Uterus (tissue), 4 donors: ENCODE measurements at places on chromosomes 4 and X.

DNA sequence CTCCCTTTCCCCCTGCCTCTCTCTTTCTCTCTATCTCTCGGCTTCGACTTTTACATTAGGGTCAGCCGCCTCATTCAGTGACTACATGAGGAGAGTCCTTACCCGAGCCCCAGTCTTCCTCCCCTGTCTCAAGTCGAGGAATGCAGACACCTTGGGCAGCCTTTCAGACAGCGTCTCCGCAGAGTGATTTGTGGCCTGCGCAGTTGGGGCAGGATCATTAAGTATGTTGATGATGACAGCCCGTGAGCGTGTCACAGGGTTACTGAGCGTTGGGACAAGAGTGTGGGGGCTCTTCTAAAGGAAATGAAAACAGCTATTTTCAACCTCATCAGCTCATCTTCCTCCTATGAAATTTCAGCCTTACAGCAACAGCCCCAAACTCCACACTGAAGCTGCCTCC is 312.1 kb upstream of the GATB start:
- no peak overlapping the region for H3K27ac ChIP-seq
- H3K27me3 ChIP-seq = no peaks in the 10 kb centered on the region
- no peak overlapping the region for H3K4me3 ChIP-seq

- no peak for DNase-seq
- H3K4me1 ChIP-seq = no peaks in the 10 kb centered on the region
- no peaks in the 10 kb centered on the region for H3K27me3 ChIP-seq
- no peaks in the 10 kb centered on the region for H3K36me3 ChIP-seq
- no peak overlapping the region for H3K4me3 ChIP-seq
Measured at GRCh38 chrX:121169099-121170035, 122.0 kb downstream of the GLUD2 start.

DNA sequence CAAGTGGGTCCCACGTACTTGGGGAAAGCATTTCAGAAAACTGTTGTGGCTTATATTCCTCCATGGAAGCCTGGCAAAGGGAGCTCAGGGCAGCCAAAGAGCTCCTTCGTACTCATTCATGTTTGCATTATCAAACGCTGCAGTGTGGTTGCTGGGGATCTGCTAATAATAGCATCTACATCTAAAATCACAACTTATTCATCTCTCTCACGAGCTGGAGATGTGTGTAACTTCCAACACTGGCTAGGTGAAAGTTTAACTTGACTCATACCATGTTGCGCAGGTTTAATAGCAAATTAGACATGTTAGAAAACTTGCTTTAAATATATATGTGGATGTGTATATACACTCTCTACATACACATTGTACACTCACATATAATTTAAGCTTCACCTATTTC is 415.1 kb downstream of the AFF2 start:
- no peaks in the 10 kb centered on the region for H3K4me1 ChIP-seq
- H3K4me3 ChIP-seq = no peak overlapping the region
- H3K27ac ChIP-seq = no peak overlapping the region
- H3K36me3 ChIP-seq = no peaks in the 10 kb centered on the region

GRCh38 chrX:107978071-107978470 is 4.1 kb downstream of the TEX13B start:
- H3K36me3 ChIP-seq = no peaks in the 10 kb centered on the region
- no peak for DNase-seq
- no peak overlapping the region for H3K4me3 ChIP-seq
- no peak overlapping the region for H3K27ac ChIP-seq

DNA sequence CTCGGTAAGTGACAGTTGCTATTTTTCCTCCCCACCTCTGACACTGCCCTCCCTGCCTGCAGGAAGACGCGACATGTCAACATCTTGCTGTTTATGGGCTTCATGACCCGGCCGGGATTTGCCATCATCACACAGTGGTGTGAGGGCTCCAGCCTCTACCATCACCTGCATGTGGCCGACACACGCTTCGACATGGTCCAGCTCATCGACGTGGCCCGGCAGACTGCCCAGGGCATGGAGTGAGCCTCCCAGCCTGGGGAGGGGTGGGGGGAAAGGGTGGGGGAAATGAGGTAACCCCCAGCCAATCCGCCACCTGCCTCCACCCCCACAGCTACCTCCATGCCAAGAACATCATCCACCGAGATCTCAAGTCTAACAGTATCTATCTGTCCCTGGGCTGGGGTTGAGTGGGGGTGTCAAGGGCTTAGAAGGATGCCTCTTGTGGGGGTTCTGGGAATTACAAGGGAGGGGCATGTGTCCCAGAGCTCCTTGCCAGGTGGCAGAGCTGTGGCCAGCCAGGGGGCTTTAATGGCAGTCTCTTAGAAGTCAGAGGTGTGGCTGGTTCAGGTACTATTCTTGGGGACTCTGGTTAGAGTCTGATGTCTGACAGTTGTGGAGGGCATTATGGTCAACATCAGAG is 7.8 kb downstream of the ARAF start:
- H3K27ac ChIP-seq = no peak overlapping the region
- H3K4me1 ChIP-seq = no peaks in the 10 kb centered on the region
- no peak overlapping the region for H3K4me3 ChIP-seq

DNA sequence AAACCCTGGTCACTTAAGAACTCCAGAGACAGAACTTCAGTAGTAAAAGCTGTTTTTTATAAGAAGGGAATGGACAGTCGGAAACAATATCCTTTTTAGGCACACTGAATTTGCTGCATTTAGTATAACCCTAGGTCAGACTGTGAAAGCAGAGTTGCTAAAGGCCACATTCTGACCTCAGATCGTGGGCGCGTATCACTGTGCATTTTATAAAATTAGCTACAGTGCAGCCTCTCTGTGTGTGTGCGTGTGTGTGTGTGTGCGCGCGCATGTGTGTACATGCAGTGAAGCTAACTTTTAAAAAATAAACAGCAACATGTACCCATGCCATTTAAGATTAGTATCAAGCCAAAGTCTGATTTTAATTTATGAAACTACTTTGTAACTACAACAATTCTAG is 8.0 kb downstream of the ZNF827 start:
- H3K27me3 ChIP-seq = no peaks in the 10 kb centered on the region
- no peak overlapping the region for H3K4me3 ChIP-seq
- no peaks in the 10 kb centered on the region for H3K36me3 ChIP-seq
- H3K27ac ChIP-seq = no peak overlapping the region
- DNase-seq = no peak
- H3K4me1 ChIP-seq = peaks cover 2% of the 10 kb centered on the region

GRCh38 chr4:127421437-127421836 is 211.3 kb upstream of the INTU start:
- no peak overlapping the region for H3K4me3 ChIP-seq
- H3K27ac ChIP-seq = no peak overlapping the region
- H3K36me3 ChIP-seq = no peaks in the 10 kb centered on the region
- H3K27me3 ChIP-seq = no peaks in the 10 kb centered on the region

DNA sequence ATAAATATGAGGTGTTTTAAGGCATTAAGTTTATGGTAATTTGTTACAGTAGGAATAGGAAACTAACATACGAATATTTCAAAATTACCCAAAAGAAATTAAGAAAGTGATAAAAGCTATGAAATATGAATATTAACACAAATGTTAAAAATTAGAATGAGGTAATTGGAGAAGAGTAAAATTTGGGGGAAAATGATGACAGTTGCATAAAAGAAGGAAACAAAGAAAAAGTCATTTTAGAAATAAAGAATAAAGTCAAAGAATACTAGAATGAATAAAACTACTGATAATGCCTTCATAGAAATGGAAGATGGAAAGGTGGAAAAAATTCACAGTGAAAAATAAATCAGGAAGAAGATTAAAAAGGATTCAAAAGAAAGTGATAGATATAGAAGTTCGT is 522.9 kb upstream of the NR3C2 start:
- H3K36me3 ChIP-seq = no peaks in the 10 kb centered on the region
- H3K27me3 ChIP-seq = no peaks in the 10 kb centered on the region
- H3K4me3 ChIP-seq = no peak overlapping the region

GRCh38 chrX:150688911-150689451 is 4.2 kb upstream of the MTMR1 start:
- H3K27me3 ChIP-seq = no peaks in the 10 kb centered on the region
- H3K36me3 ChIP-seq = no peaks in the 10 kb centered on the region
- H3K27ac ChIP-seq = no peak overlapping the region
- H3K4me3 ChIP-seq = no peak overlapping the region
- no peak for DNase-seq

DNA sequence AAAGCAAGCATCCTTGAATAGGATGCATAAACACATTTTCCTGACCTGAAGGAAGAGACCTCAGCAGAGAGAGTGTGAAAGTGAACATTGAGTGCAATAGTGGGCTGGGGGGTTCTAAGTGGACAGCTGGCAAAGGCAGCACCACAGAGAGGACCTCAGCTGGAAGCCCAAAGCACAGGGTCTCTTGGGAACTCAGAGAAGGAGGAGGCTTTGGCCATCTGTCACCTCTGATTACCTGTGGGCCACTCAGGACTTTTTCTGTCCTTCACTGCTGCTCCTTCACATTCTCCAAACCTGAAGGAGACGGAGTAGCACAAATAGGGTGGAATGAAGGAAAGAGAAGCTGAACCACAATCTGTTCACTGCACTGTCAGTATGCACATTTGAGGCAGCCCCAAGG is 37.9 kb upstream of the FAT4 start:
- no peak overlapping the region for H3K4me3 ChIP-seq
- no peak overlapping the region for H3K27ac ChIP-seq
- DNase-seq = no peak
- no peaks in the 10 kb centered on the region for H3K36me3 ChIP-seq

- no peak overlapping the region for H3K4me3 ChIP-seq
- no peaks in the 10 kb centered on the region for H3K36me3 ChIP-seq
- H3K27ac ChIP-seq = no peak overlapping the region
- DNase-seq = no peak
- no peaks in the 10 kb centered on the region for H3K4me1 ChIP-seq
Measured at GRCh38 chr4:108703370-108703769, 53.0 kb downstream of the OSTC start.

- no peak overlapping the region for H3K4me3 ChIP-seq
- no peaks in the 10 kb centered on the region for H3K36me3 ChIP-seq
- DNase-seq = no peak
- H3K27ac ChIP-seq = no peak overlapping the region
- H3K4me1 ChIP-seq = no peaks in the 10 kb centered on the region
Measured at GRCh38 chr4:95601356-95601755, 52.6 kb upstream of the UNC5C start.

GRCh38 chrX:10769696-10770619 is 149.6 kb upstream of the MID1 start:
- H3K27ac ChIP-seq = peak overlapping the region; percentile 52
- H3K4me3 ChIP-seq = no peak overlapping the region
- H3K36me3 ChIP-seq = no peaks in the 10 kb centered on the region
- H3K27me3 ChIP-seq = peaks cover 3% of the 10 kb centered on the region
- H3K4me1 ChIP-seq = no peaks in the 10 kb centered on the region

DNA sequence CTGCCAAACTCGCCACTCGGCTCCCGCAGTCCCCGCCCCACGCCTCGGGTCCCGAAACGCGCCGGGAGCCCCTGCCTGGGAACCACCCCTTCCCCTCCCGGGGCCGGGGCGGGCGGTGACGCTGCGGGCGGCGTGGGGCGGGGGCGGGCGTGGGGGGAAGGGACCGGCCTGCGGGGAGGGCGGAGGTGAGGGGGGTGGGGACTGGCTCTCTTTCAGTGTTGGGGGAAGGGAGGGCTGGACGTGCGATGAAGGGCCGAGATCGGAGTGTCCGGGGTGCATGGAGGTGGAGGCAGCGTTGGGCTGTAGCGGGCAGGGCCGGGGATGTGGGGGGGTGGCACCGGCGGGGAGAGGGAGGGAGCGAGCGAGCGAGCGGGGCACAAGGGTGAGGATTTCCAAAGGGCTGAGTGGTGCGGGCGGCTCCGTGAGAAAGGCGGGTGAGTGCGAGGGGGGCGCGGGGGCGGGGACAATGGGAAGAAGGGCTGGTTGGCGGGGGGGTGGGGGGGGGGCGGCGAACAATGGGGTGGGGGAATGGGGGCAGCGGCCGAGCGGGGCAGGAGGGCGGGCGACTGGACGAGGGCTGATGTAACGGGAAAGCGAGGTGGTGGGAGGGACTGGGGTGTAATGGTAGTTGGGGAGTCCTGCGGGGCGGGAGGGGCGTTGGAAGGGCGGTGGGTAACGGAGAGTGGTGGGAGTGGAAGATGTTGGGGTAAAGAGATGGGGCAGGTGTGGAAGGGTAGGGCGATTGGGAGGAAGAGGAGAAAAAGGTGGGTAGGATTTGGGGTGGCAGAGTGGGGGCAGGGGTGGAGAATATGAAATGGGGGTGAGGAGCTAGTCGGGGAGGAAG is 578 bp downstream of the DCUN1D4 start:
- H3K27ac ChIP-seq = peak overlapping the region; percentile 93
- peak; percentile 75 for DNase-seq
- no peaks in the 10 kb centered on the region for H3K27me3 ChIP-seq

DNA sequence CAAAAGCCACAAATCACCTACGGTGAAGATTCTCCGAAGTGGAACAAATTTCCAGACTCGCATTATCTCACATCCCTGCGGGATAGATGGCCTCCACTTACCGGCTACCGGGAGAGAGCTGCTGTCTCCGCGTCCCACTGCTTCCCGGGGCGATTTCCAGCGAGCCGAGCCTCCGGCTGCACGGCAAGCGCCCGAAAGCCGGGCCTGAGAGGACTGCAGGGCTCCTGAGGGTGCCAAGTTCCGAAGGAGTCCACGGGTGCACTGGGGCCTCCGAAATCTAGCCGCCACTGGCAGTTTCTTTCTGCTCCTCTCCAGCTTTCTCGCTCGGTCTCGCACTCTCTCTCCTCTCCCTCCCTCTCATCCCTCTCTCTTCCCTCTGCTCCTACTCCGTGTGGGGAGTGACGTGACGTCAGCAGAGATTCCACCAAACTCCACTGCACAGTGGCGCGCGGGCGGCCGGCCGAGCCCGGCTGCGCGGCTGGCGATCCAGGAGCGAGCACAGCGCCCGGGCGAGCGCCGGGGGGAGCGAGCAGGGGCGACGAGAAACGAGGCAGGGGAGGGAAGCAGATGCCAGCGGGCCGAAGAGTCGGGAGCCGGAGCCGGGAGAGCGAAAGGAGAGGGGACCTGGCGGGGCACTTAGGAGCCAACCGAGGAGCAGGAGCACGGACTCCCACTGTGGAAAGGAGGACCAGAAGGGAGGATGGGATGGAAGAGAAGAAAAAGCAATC is 14.0 kb upstream of the PITX2 start:
- H3K4me1 ChIP-seq = no peaks in the 10 kb centered on the region
- no peaks in the 10 kb centered on the region for H3K36me3 ChIP-seq
- DNase-seq = no peak
- H3K27ac ChIP-seq = no peak overlapping the region
- no peak overlapping the region for H3K4me3 ChIP-seq

GRCh38 chrX:153971450-153972367 is at the start of gene HCFC1:
Gene HCFC1, minus strand, starts transcription at chrX:153971818. Its CDS starts 978 bp downstream, at chrX:153970840.
- no peaks in the 10 kb centered on the region for H3K27me3 ChIP-seq
- H3K27ac ChIP-seq = peak within 1 kb of the TSS; percentile 99
- no peaks in the 10 kb centered on the region for H3K36me3 ChIP-seq
- H3K4me3 ChIP-seq = peak within 1 kb of the TSS; percentile 52
- H3K4me1 ChIP-seq = peaks cover 5% of the 10 kb centered on the region

GRCh38 chrX:29478336-29479069 is 736.9 kb upstream of the MAGEB2 start:
- H3K4me3 ChIP-seq = no peak overlapping the region
- H3K27ac ChIP-seq = no peak overlapping the region
- DNase-seq = no peak
- no peaks in the 10 kb centered on the region for H3K27me3 ChIP-seq
